ENCODE measurements at places on chromosomes 13 and 19.

DNA sequence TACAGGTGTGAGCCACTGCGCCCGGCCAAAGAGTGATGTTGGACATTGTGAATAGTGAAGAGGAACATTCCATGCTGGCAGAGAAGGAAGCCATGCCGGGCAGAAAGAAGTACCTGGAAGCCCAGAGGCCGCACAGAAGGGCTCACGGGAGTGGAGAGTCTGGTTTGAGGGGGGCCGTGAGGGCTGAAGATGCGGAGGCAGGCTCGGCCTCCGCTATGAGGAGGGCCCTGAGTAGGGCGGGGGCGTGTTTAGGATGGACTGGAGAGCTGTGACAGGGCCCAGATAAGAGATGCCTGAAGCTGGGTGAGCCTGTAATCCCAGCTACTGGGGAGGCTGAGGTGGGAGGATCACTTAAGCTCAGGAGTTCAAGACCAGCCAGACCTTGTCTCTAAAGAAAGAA lies 1.6 kb downstream of the JOSD2 start:
- no peak for DNase-seq

DNA sequence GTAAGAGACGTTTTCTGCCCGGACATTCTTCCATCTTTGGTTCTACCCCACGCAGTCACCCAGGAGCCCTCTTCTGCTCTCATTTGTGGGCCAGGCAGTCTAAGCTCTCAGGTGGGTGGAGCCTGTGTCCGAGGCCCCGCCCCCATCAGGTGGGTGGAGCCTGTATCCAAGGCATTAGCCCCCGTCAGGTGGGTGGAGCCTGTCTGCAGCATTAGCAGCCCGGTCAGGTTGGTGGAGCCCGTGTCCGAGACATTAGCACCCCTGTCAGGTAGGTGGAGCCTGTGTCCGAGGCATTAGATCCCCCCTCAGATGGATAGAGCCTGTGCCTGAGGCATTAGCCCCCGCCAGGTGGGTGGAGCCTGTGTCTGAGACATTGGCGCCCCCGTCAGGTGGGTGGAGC lies 45.5 kb upstream of the C13orf46 start:
- DNase-seq = no peak

GRCh38 chr13:76516013-76516412 lies 370.2 kb downstream of the KCTD12 start:
- no peak for DNase-seq

- DNase-seq = no peak
These were observed 12.0 kb downstream of the EBPL start for GRCh38 chr13:49679246-49679645.

All from DMS 273 treated with DMSO at 0.1 percent for 48 hours (cell line).